ENCODE measurements at places on chromosomes 13 and 19.

GRCh38 chr19:11373885-11374432, 507 bp upstream of the SWSAP1 start:
- H3K4me1 ChIP-seq: peaks cover 29% of the 10 kb centered on the region
- H3K4me3 ChIP-seq: no peak overlapping the region
- no peak overlapping the region for H3K27ac ChIP-seq
- DNase-seq: no peak
- peaks cover 15% of the 10 kb centered on the region for H3K36me3 ChIP-seq

- H3K4me3 ChIP-seq: no peak overlapping the region
- H3K36me3 ChIP-seq: no peaks in the 10 kb centered on the region
- H3K27me3 ChIP-seq: peaks cover 12% of the 10 kb centered on the region
- H3K4me1 ChIP-seq: no peaks in the 10 kb centered on the region
These were observed 180.5 kb downstream of the EFNB2 start for GRCh38 chr13:106354961-106355360.

GRCh38 chr19:24040621-24041020, 46.4 kb upstream of the ZNF254 start:
- no peak overlapping the region for H3K4me3 ChIP-seq
- peaks cover 6% of the 10 kb centered on the region for H3K4me1 ChIP-seq
- no peak overlapping the region for H3K27ac ChIP-seq
- peaks cover 77% of the 10 kb centered on the region for H3K36me3 ChIP-seq
- no peaks in the 10 kb centered on the region for H3K27me3 ChIP-seq

DNA sequence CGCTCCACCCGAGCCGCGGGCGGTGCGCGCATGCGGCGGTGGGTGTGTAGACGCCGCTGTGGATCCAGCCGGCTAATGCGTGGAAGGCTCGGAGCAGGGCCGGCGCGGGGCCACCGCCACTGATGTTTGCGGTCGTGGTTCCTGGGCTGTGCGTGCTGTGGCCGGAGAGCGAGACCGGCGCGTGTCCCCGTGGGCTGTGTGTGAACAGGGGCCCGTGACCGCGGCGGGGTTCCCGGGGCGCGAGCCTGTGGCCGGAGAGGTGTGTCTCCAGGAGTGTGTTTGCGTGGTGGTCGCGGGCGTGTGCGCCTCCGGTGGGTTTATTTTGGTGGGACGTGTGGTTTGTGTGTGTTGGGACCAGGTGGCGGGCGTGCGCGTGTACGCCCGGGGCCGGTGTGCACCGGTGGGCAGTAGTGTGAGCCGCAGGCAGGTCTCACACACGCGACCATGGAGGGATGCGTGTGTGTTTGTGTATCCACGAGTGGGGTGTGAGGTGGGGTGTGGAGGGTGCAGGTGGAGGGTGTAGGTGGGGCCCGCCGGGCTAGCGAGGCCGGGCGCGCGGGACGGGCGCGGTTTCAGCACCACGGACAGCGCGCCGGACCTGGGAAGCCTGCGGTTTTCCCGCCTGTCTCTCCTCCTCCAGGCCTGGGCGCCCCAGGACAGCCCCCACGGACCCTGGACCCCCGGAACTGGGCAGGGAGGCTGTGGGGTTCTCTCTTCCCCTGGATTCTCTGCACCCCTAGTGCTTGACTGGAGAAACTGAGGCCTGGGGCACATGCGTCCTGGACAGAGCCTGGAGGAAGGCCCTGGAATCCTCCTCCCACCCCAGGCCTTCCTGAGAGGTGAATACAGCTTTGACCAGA, 1.6 kb downstream of the HCN2 start:
- DNase-seq: no peak
- H3K4me3 ChIP-seq: no peak overlapping the region
- peaks cover 2% of the 10 kb centered on the region for H3K4me1 ChIP-seq

DNA sequence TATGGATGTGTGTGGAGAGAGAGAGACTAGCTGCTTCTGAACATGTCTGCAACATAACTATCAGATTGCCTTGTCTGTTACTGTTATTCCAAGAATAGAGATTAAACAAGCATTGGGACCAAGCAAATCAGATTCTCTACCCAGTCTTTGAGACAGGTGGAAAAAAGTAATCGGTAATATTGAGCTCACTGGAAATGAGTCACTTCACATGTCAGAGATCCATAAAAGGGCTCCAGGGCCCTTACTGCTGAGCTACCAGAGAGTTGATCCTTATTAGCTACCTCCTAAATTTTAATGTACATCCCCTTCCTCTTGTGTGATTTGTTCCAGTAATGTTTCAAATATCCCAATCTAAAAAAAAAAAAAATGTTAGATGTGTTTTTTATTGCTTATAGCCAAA, 2118.0 kb downstream of the PCDH9 start:
- no peaks in the 10 kb centered on the region for H3K36me3 ChIP-seq
- H3K4me3 ChIP-seq: no peak overlapping the region
- H3K4me1 ChIP-seq: no peaks in the 10 kb centered on the region
- DNase-seq: no peak
- H3K27me3 ChIP-seq: no peaks in the 10 kb centered on the region
- H3K27ac ChIP-seq: no peak overlapping the region

GRCh38 chr19:48644355-48644754, 1.6 kb downstream of the CA11 start:
- no peak overlapping the region for H3K27ac ChIP-seq
- H3K4me3 ChIP-seq: no peak overlapping the region
- no peak for DNase-seq
- peaks cover 32% of the 10 kb centered on the region for H3K4me1 ChIP-seq
- no peaks in the 10 kb centered on the region for H3K36me3 ChIP-seq

DNA sequence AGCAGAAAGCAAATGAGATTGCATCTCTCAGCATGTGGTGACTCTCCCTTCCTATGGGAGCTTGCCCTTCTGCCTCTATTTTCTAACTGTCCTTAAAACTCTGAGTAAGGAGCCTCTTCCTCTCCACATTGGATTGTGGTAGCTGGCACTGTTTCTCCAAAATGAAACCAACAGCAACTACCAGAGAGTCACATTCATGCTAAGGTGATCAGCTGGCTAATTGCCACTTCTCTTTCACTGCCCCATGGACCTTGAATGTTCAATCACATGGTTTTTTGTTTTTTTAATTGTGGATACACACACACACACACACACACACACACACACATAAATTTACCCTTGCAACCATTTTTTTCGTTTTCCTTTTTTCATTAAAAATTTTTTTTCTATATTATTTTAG, 154.7 kb upstream of the TSC22D1 start:
- H3K4me1 ChIP-seq: no peaks in the 10 kb centered on the region
- no peaks in the 10 kb centered on the region for H3K36me3 ChIP-seq
- no peak for DNase-seq
- H3K4me3 ChIP-seq: no peak overlapping the region

DNA sequence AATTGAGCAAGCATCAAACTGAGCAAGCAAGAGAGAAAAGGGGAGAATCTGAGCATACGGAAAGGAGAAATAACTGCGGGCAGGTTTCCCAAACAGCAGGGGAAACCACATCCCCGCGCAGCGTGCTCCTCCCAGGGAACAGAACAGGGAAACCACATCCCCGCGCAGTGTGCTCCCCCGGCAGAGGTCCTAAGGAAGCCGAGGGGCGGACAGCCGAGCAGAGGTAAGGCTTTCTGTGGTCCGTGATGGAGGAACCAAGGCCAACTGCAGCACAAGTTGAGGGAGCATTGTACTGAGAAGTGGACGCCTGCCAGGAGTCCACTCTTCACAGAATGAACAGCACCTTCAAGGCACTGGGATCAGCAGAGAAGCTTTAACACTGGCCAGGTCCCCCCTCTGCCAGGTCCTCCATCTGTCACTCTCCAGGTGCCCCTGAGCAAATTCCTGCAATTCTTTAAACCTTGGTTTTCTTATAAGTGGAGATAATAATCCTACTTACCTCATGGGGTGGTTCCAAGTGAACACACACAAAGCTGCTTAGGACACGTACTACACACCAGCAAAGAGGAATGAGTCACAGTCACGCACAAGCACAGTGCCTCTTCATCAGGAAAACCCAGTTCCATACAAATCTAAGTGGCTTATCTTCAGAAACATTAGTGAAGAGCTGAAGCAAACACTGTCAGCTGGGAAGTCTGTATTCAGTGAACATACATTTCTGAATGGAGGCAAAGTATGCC, 23.0 kb upstream of the LAMP1 start:
- H3K27ac ChIP-seq: no peak overlapping the region
- H3K4me1 ChIP-seq: no peaks in the 10 kb centered on the region
- no peaks in the 10 kb centered on the region for H3K36me3 ChIP-seq
- no peak for DNase-seq

DNA sequence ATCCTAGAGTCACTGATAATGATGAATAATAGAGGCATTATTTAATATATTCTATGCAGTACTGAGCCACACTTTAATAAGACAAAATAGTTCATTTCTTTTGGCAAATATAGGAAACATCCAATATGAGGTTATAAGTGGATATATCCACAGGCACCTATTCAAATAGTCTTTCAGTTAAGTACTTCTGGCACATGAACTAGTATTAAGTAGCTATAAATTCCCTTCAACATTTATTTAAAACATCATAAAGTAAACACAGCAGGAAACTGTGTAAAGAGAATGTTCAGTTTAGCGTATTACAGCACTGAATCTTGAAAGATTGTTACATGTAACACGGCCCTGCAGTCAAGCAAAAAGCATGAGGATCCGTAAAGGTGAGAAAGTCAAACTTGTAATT, 463.3 kb upstream of the KLF12 start:
- no peaks in the 10 kb centered on the region for H3K36me3 ChIP-seq
- no peak overlapping the region for H3K4me3 ChIP-seq
- no peak overlapping the region for H3K27ac ChIP-seq
- peaks cover 3% of the 10 kb centered on the region for H3K27me3 ChIP-seq
- no peak for DNase-seq

GRCh38 chr13:47303626-47304025, 406.8 kb upstream of the HTR2A start:
- H3K27ac ChIP-seq: no peak overlapping the region
- no peak for DNase-seq
- H3K36me3 ChIP-seq: no peaks in the 10 kb centered on the region
- no peaks in the 10 kb centered on the region for H3K4me1 ChIP-seq
- no peaks in the 10 kb centered on the region for H3K27me3 ChIP-seq

GRCh38 chr19:6801485-6802086, 29.1 kb downstream of the VAV1 start:
- H3K27me3 ChIP-seq: no peaks in the 10 kb centered on the region
- peaks cover 54% of the 10 kb centered on the region for H3K4me1 ChIP-seq
- peak overlapping the region; percentile 78 for H3K4me3 ChIP-seq
- peaks cover 27% of the 10 kb centered on the region for H3K36me3 ChIP-seq
- H3K27ac ChIP-seq: peak overlapping the region; percentile 93

- no peaks in the 10 kb centered on the region for H3K4me1 ChIP-seq
- no peaks in the 10 kb centered on the region for H3K27me3 ChIP-seq
- H3K27ac ChIP-seq: no peak overlapping the region
These were observed 303.4 kb downstream of the SPRY2 start for GRCh38 chr13:80037505-80037888.

DNA sequence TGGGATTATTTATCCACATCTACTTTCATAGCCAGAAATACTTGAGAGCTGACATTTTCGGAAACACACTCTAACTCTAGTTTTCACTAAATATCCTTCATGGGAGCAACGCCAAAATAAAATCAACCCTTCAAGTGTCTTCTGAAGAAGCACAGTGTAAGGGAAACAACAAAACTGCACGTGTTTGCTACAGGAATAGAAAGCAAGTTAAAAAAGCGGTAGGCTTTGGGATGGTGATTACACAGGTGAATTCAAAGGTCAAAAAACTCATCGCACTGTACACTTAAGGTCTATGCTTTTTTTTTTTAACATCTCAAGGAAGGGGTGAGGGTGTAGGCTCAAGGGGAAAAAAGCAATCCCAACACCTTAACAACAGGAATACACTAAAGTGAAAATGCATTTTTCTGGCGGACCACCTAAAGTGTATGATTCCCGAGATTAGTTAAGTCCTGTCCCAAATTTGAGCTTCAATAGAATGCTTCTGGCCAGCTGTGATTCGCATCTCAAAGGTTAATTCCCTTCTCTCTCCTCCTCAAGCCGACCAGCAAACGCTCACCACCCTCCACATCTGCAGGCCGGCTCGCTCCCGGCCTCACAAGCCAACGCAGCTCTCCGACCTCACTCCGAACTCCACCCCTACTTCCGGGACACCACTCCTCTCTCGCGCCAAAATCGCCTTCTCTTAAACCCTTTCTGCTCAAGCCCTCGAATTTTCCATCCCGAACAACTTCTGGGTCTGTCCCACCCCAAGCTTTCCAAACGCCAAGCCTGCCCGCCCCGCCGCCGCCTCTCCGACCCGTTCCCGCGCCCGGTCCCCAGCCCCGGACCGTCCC, 1.1 kb downstream of the ARGLU1 start:
- peak overlapping the region; percentile 98 for H3K4me3 ChIP-seq
- DNase-seq: peak; percentile 74
- H3K27me3 ChIP-seq: no peaks in the 10 kb centered on the region
- H3K27ac ChIP-seq: peak overlapping the region; percentile 94
- H3K36me3 ChIP-seq: peaks cover 30% of the 10 kb centered on the region

DNA sequence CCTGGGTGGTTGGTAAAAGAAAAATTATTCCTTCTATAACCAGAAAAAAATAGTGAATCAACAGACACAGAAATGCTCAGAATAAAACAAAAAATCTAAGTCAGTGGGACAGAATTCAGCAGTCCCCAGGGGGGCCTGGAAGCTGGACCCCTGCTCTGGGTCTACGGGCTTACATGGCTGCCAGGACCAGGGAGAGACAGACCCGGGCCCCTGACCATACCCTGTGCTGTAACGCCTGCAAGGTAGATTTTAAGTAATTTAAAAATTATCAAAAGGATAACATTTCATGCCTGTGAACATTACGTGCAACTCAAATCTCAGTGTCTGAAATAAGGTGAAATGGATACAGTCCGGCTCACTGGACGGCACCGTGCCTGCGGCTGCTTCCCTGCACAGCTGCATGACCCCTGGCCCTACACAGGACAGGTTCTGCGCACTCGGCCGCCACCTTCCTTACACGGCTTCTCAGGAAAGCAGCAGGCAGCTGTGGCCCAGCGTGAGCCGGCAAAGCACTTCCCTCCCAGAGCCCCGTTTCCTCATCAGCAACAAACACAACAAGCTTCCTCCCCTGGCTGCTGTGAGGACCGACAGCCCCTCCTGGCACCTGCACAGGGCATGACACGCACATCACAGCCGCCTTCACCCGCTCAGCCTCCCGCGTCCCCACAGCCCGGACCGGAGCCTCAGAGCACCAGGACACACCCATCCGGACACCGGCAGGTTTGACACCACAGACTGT, 22.2 kb downstream of the RASA3 start:
- H3K4me3 ChIP-seq: peak overlapping the region; percentile 62
- peaks cover 16% of the 10 kb centered on the region for H3K36me3 ChIP-seq
- peak; percentile 89 for DNase-seq
- H3K4me1 ChIP-seq: peaks cover 53% of the 10 kb centered on the region

DNA sequence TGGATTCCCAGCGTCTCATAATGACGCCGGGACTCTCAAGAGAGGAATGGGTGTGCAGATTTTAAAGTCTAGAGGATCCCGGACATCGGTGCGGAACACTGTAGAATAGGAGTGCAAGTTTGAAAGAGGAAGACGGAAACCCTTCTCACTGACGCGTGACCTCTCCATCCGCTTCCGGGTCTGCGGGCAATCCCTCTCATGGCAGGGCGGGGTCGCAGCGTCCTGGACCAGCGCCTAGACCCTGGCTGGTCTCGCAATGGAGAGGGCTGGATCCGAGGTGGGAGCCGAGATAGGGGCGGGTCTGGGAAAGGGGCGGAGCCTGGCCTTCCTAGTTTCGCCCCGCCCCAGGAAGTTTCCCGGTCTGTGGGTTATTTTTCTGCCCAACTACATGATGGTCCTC, 4.6 kb upstream of the ZNF845 start:
- peak overlapping the region; percentile 9 for H3K4me3 ChIP-seq
- no peak for DNase-seq
- H3K27me3 ChIP-seq: no peaks in the 10 kb centered on the region
- peaks cover 11% of the 10 kb centered on the region for H3K36me3 ChIP-seq
- H3K27ac ChIP-seq: no peak overlapping the region

GRCh38 chr13:68506888-68507551, 1276.9 kb upstream of the PCDH9 start:
- H3K27ac ChIP-seq: no peak overlapping the region
- H3K36me3 ChIP-seq: no peaks in the 10 kb centered on the region
- no peak overlapping the region for H3K4me3 ChIP-seq
- no peaks in the 10 kb centered on the region for H3K4me1 ChIP-seq

Data from activated CD8-positive, alpha-beta memory T cell treated with anti-CD3 and anti-CD28 coated beads, Interleukin-2, amount 10 ng/mL, durations not matched to agents 7 days and 5 days (primary cell).